GM12878 (cell line): ENCODE measurements at places on chromosomes 7 and 10. TPM values are rescaled to one million over a fixed set of nuclear protein-coding genes. Genes with fewer than 3 reads are reported as not detected.

SPDYE5 gene
- total RNA-seq, result not detected in 2 replicates

SAMD9 gene
- total RNA-seq, result 18.1 and 19.2 TPM in 2 replicates

VSIR gene
- total RNA-seq, result 12.1 and 12.5 TPM in 2 replicates

CPSF4 gene
- 56.3 and 56.9 TPM in 2 replicates for total RNA-seq

CLRN3 gene
- not detected in 2 replicates for total RNA-seq

FAM13C gene
- total RNA-seq, result 0.13 TPM in 1 of 2 replicates, not detected in the other

DNA sequence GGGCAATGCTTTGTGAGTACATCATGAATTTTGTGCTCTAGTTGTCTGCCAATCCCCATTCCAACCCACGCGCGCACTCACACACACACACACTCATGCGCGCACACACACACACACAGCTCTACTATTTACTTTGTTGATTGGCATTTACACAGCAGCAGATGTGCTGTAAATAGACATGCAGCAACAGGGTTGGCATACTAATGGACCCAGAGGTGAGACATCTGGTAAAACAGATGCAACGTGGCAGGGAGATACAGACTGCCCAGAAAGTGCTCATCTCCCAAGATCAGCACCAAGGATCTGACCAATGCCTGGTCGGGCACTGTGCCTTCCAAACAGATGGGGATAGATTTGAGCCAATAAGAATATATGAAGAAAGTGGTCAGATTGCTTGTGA lies 873.0 kb downstream of the SORCS3 start:
- no peak overlapping the region for H3K27ac ChIP-seq
- H3K27me3 ChIP-seq, result no peaks in the 10 kb centered on the region
- H3K36me3 ChIP-seq, result no peaks in the 10 kb centered on the region
- DNase-seq, result no peak
- H3K4me1 ChIP-seq, result no peaks in the 10 kb centered on the region

- no peaks in the 10 kb centered on the region for H3K36me3 ChIP-seq
- no peak overlapping the region for H3K27ac ChIP-seq
- no peaks in the 10 kb centered on the region for H3K27me3 ChIP-seq
- no peaks in the 10 kb centered on the region for H3K4me1 ChIP-seq
- H3K4me3 ChIP-seq, result no peak overlapping the region
Observed at GRCh38 chr7:15853832-15854470, 167.5 kb upstream of the MEOX2 start.

DNA sequence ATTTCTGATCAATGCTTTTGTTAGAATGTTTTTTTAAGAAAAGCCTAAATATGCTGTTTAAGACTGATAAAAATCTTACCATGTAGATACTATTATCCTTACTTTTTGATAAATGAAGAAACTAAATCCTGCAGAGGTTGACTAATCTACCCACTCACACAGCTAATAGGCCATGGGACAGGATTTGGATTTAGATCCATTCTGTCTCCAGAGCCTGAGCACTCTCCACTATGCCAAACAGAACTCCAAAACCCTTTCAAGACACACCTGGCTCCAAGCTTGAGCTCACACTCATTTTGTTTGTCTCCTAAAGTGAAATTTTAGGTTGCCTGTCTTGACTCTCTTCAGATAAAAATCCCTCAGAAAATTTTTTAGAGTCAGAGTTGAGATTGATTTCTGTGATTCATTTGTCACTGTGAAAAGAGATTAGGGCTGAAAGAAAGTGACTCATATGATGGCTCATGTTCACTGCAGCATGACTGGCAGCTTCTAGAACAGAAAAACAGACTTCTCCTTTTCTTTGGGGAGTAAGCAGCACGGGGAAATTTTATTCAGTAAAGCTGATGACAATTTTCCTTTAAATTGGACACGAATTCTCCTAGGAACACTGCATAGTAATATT lies 132.3 kb upstream of the POT1 start:
- no peaks in the 10 kb centered on the region for H3K36me3 ChIP-seq
- H3K4me3 ChIP-seq, result no peak overlapping the region
- H3K27ac ChIP-seq, result no peak overlapping the region
- DNase-seq, result no peak

GRCh38 chr7:96949766-96950165 lies 55.6 kb upstream of the DLX6 start:
- DNase-seq, result no peak
- H3K4me3 ChIP-seq, result no peak overlapping the region
- no peaks in the 10 kb centered on the region for H3K4me1 ChIP-seq
- H3K27ac ChIP-seq, result no peak overlapping the region
- no peaks in the 10 kb centered on the region for H3K36me3 ChIP-seq

DNA sequence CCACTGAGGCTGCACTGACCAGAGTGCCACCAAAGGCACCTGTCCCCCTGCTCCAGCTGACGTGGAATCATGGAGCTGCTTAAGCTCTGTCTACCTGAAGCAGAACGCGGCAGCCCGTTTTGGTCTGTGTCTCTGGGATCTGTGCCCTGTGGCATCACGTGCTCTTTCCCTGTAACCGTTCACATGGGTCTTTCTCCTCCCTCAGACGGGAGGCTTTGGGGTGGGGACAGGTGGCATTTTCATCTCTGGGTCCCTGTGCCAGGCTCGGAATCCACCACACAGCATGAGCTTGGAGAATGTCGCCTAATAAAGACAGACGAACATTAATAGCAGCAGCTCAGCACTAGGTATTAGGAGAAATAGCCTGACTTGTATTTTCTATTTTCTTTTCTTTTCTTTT lies 1.6 kb upstream of the ADAP1 start:
- peaks cover 17% of the 10 kb centered on the region for H3K4me1 ChIP-seq
- no peaks in the 10 kb centered on the region for H3K36me3 ChIP-seq
- H3K27ac ChIP-seq, result no peak overlapping the region
- no peak for DNase-seq

GRCh38 chr7:147033641-147034040 lies 917.0 kb downstream of the CNTNAP2 start:
- no peaks in the 10 kb centered on the region for H3K36me3 ChIP-seq
- H3K27ac ChIP-seq, result no peak overlapping the region
- no peaks in the 10 kb centered on the region for H3K27me3 ChIP-seq

DNA sequence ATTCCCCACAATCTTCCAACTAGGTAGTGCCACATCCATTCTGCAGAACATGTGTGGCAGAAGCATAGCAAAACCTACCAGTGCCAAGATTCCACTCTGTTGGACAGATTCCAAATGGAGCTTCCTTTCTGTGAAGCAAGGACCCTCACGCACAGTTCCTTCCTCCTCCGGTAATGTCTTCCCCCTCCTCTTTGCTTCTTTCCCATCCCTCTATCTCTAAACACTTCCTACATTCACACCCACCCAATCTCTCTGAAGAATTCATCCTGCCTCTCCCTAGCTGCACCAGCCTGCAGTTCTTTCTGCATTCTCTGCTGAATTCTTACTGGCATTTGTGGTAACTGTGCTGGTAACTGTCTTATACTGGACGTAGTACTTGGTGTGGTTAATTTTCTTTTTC lies 124.9 kb downstream of the RNLS start:
- H3K4me3 ChIP-seq, result no peak overlapping the region
- H3K27ac ChIP-seq, result no peak overlapping the region
- no peaks in the 10 kb centered on the region for H3K27me3 ChIP-seq
- DNase-seq, result no peak

GRCh38 chr10:48879451-48879850 lies 60.2 kb downstream of the LRRC18 start:
- no peak for DNase-seq
- H3K27ac ChIP-seq, result no peak overlapping the region

GRCh38 chr10:33208166-33208565 lies 126.3 kb downstream of the NRP1 start:
- H3K27ac ChIP-seq, result no peak overlapping the region
- H3K4me3 ChIP-seq, result no peak overlapping the region
- no peaks in the 10 kb centered on the region for H3K27me3 ChIP-seq
- DNase-seq, result no peak

- no peak for DNase-seq
- no peak overlapping the region for H3K27ac ChIP-seq
Observed at GRCh38 chr10:11958956-11959355, 83.7 kb downstream of the UPF2 start.

DNA sequence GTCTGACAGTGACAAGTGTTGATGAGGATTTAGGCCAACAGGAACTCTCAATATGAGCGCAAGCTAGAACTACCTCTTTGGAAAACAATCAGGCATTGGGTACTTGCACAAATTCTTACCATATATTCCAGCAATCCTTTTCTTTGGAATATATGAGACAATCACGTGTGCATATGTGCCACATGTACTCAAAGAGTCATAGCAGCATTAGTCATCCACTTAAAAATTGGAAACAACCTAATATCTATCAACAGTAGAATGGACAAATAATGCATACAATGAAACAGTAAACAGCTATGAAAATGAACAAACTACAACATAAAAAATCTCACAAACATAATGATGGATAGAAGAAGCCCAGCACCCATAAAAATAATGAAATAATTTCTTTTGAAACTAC lies 179.7 kb downstream of the GLI3 start:
- H3K4me3 ChIP-seq, result no peak overlapping the region
- DNase-seq, result no peak
- H3K27me3 ChIP-seq, result no peaks in the 10 kb centered on the region; the same call in 1 of the 2 replicates
- no peaks in the 10 kb centered on the region for H3K4me1 ChIP-seq

DNA sequence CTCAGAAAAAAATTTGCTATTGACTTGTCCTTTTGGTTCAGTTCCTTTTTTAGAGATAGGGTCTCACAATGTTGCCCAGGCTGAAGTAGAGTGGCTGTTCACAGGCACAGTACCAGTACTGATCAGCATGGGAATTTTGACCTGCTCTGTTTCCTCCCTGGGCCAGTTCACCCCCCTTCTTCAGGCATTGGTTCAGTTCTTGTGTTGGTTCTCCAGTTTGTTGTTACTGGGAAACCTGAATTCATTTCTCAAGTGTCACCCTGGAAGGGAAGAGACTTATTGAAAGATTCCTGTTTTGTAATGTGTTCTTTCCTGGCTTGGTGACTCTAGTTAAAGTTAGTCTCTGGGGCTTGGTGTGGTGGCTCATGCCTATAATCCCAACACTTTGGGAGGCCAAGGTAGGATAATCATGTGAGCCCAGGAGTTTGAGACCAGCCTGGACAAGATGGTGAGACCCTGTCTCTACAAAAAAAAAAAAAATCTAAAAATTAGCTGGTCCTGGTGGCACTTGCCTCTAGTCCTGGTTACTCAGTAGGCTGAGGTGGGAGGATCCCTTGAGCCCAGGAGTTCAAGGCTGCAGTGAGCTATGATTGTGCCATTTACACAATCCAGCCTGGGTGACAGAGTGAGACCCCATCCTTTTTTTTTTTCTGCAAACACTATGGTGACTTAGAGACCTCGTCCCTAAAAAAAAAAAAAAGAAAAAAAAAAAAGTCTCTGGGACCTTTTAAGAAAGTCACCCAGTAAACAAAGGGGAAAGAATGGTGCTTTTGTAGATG lies 52.7 kb downstream of the CNNM2 start:
- H3K4me1 ChIP-seq, result no peaks in the 10 kb centered on the region
- no peak overlapping the region for H3K4me3 ChIP-seq
- H3K27ac ChIP-seq, result no peak overlapping the region
- H3K36me3 ChIP-seq, result no peaks in the 10 kb centered on the region

DNA sequence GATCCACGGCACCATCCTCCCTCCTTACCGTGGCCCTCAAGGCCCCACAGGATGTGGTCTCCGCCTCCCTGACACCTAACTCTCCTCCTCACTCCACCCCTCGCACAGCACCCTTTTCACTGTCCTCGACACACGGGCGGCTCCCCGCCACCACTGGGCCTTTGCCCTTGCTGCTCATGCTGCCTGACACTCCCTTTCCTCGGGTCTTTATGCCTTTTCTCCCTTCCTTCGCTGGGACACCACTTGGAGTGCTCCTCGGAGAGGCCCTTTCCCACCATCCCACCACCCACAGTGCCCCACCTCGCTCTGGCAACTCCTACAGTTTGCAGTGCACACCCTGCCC lies 7.9 kb upstream of the INMT start:
- no peak overlapping the region for H3K4me3 ChIP-seq
- no peaks in the 10 kb centered on the region for H3K4me1 ChIP-seq
- DNase-seq, result no peak
- no peaks in the 10 kb centered on the region; the same call in 1 of the 2 replicates for H3K27me3 ChIP-seq
- H3K27ac ChIP-seq, result no peak overlapping the region
- H3K36me3 ChIP-seq, result no peaks in the 10 kb centered on the region

DNA sequence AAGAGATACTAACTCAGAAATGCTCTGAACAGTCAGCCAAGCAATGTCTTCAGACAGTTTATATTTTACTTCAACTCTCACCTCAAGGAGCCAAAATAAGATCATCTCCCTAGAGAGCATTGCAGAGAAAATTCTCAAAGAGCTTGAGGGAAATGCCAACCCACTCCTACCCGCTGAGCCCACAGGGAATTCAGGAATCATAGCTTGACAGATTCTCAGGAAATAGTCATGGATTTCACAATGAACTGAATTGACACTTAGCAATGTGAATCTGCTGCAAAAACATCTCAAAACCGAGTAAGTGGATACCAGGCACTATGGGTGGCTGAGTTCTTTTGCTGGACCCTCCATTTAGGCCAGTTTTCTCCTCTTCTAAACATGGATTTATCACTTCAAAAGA lies 9.8 kb upstream of the PLAC9 start:
- H3K4me3 ChIP-seq, result no peak overlapping the region
- no peak for DNase-seq
- H3K27ac ChIP-seq, result no peak overlapping the region
- no peaks in the 10 kb centered on the region for H3K36me3 ChIP-seq
- H3K4me1 ChIP-seq, result no peaks in the 10 kb centered on the region

- peaks cover 14% of the 10 kb centered on the region for H3K4me1 ChIP-seq
- H3K4me3 ChIP-seq, result no peak overlapping the region
- DNase-seq, result no peak
- H3K27me3 ChIP-seq, result no peaks in the 10 kb centered on the region
- peaks cover 12% of the 10 kb centered on the region for H3K36me3 ChIP-seq
Observed at GRCh38 chr7:1920266-1920681, 250.2 kb downstream of the ELFN1 start.

DNA sequence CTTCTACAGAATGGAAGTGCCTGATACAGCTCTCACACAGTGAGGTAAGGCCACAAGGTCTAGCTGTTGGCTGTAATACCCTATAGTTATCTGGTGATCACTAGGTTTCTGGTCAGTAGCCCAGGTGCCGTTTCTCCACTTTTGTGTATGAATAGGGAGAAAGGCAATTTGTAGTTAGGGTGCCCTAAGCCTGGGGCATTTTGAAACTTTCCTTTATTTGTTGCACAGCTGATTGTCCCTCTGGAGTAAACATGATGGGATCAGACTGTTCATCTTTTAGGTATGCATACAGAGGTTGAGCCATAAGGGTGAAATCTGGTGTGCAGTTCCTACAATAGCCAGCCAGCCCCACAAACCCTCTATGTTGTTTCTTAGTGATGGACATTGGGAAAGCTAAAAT lies 112.4 kb downstream of the ANKRD26 start:
- no peaks in the 10 kb centered on the region for H3K36me3 ChIP-seq
- no peaks in the 10 kb centered on the region for H3K27me3 ChIP-seq
- no peaks in the 10 kb centered on the region for H3K4me1 ChIP-seq
- H3K27ac ChIP-seq, result no peak overlapping the region

- no peaks in the 10 kb centered on the region for H3K27me3 ChIP-seq
- H3K36me3 ChIP-seq, result no peaks in the 10 kb centered on the region
- H3K4me1 ChIP-seq, result no peaks in the 10 kb centered on the region
- H3K4me3 ChIP-seq, result no peak overlapping the region
- no peak for DNase-seq
Observed at GRCh38 chr7:118029826-118030422, 154.0 kb upstream of the LSM8 start.

- no peak for DNase-seq
- H3K4me1 ChIP-seq, result no peaks in the 10 kb centered on the region
- no peaks in the 10 kb centered on the region for H3K27me3 ChIP-seq
- no peak overlapping the region for H3K27ac ChIP-seq
Observed at GRCh38 chr7:130425796-130426195, 15.0 kb downstream of the CEP41 start.

GRCh38 chr7:140035400-140036223 lies 27.1 kb downstream of the PARP12 start:
- no peak overlapping the region for H3K27ac ChIP-seq
- peaks cover 3% of the 10 kb centered on the region; the same call in 1 of the 2 replicates for H3K36me3 ChIP-seq
- DNase-seq, result no peak
- no peaks in the 10 kb centered on the region for H3K27me3 ChIP-seq
